AML-193 (cell line): ENCODE measurements at places on chromosomes 1 and 21.

- peak; percentile 57 for DNase-seq
These were observed at the start of gene GFI1 for GRCh38 chr1:92486251-92487077. TSS of gene GFI1 (minus strand) at chr1:92486925. CDS start at chr1:92483487, 3,438 bp downstream.

- DNase-seq: no peak
These were observed 14.9 kb upstream of the MED18 start for GRCh38 chr1:28313702-28314546.

GRCh38 chr1:201633297-201633696, 94.4 kb downstream of the NAV1 start:
- DNase-seq: no peak

GRCh38 chr1:16215882-16216753, 3.7 kb upstream of the ARHGEF19 start:
- DNase-seq: no peak

GRCh38 chr1:86704972-86705664, 742 bp downstream of the SH3GLB1 start:
- DNase-seq: peak; percentile 39

DNA sequence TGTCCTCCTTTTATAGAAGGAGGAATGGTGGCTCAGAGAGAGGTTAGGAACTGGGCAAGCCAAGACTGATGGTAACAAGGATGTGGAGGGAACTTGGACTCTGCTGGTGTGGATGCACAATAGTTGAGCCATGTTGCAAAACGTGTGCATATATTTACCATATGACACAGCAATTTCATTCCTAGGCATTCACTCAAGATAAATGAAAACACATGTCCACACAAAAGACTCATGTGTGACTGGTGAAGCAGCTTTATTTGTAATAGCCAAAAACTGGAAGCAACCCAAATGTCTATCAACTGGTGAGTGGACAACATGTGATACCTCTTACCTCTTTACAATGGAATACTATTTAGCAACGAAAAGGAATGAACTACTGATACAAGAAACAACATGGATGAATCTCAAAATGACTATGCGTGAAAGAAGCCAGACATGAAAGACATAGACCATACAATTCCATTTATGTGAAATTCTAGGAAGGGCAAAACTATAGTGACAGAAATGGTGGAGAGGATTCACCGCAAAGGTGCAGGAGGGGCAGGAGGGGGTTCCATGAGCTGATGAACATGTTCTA, 36.2 kb downstream of the CAMK2N1 start:
- no peak for DNase-seq

DNA sequence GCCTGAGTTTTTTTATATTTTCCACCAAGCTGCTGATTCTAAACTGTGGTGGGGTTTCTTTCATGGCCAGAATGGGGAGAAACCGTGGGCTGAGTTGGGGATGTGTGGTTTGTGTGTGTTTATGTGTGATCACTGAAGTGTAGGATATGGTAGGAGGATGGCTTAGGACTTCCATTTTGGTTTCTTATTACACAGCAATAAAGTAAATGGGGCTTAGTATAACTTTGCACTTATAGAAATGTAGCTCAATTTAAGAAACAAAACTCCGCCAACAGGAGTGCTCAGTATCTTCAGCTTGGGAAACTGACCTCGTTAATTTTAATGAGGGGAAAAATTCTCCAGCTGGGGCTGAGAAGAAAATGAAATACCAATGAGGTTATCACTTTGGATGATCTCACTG, 77.8 kb downstream of the PBX1 start:
- no peak for DNase-seq

DNA sequence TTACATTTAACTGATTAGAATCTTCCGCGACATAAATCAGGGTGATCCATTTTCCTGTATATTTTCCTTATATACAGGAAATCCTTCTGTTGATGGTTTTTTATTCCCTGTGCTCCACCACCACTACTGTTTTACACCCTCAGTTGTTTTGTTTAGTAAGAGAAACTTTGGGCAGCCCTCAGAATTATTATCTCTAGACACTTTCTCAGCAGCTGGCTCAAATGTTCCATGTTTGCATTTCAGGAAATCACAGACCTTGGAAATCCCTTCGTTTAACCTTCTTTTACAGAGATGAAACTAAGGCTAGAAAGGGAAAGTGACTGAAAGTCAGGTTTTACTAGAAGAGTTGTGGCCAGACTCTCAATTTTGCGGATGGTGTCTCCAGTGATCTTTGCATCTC, 15.2 kb downstream of the ZNF697 start:
- no peak for DNase-seq

GRCh38 chr1:111690306-111690617, 48.9 kb downstream of the INKA2 start:
- DNase-seq: no peak

- DNase-seq: no peak
These were observed 162.7 kb downstream of the IER5 start for GRCh38 chr1:181251001-181251712.

- peak; percentile 17 for DNase-seq
These were observed 37.9 kb downstream of the WDR3 start for GRCh38 chr1:117967477-117967876.

- DNase-seq: no peak
These were observed 29.8 kb upstream of the CACYBP start for GRCh38 chr1:174969977-174970376.

DNA sequence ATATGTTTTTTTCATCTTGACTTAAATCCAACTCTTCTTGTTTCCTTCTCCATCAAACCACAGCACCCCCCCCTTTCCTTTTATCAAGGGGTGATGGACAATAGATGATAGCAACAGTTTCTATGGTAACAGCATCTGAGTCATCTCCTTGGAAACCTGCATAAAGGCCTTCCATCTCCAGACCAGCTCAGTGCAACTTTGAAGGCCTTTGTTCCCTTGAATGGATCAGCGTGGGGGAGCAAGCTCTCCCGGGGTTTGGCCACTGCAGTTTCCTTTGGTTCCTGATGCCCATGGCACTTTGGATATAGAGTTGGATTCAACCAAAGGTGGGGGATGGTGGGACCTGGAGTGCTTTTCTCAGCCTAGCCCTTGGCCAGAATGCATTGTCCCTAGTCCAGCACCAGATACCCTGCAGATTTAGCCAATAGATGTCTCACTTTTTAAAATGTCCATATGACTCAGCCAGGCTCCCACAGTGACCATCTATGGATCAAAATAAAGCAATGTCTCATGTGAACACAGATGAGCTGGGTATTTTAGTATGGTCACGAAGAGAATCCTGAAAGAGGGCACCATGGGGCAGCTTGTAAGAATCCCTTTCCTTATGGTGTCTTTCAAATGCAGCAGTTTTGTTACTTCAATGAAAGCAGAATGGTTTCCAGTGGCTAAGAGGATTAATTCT, 127.7 kb downstream of the SPATA46 start:
- no peak for DNase-seq

- DNase-seq: no peak
These were observed 18.2 kb downstream of the TMEM201 start for GRCh38 chr1:9606948-9607347.

- DNase-seq: no peak
These were observed 11.6 kb downstream of the NTNG1 start for GRCh38 chr1:107152395-107152794.

DNA sequence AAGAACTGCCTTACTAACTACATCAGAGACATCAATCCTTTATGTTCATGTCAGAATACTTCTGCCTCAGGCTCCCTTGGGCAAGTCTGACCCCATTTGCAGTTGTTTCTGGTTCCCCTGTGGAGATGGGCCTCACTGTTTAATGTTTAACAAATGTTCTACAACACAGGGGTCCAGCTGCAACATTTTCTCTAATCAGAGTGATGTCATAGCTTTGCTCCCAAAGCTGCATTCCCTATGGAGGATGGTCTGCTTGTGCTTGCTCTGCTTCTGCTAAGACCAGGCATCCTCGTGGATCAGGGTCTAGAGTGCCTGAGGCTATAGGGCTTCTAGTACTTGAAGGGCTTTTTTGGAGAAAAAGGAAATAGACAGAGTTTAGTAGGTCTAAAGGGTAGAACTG, 1071.2 kb downstream of the TTLL7 start:
- no peak for DNase-seq

DNA sequence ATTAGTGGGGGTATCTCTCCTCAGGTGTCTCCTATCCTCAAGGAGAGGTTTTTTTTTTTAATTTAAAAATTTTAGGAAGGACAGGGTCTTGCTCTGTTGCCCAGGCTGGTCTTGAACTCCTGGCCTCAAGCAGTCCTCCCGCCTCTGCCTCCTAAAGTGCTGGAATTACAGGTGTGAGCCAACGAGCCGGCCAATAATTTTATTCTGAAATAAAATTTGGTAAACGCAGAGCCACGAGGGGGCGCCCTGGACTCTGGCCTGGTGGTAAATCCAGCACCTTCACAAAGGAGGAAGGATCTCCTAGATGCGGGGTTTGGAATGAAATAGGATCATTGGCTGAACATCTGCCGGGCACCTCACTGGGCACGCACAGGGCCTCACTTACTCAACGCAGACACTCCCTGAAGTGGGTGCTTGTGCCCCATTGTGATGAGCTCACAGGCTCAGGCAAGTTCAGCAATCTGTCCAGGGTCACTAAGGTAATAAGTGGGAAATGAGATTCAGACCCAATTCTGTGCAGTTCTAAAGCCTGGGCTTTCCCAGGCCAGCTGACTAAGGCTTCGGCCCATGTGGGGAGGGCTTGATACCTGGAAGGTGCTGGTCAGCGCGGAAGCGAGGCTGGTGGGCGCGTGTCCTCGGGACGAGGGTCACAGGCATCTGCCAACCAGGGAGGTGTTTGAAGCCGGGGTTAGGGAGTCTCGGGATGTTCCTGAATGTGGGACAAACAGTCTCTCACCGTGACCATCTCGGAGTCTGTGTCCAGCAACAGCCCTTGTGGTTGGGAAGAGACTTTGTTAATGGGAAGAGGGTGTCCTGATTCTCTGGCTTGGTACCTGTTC, 32.7 kb upstream of the ETV3 start:
- no peak for DNase-seq

- DNase-seq: no peak
These were observed 24.2 kb downstream of the PTP4A2 start for GRCh38 chr1:31913968-31914367.

DNA sequence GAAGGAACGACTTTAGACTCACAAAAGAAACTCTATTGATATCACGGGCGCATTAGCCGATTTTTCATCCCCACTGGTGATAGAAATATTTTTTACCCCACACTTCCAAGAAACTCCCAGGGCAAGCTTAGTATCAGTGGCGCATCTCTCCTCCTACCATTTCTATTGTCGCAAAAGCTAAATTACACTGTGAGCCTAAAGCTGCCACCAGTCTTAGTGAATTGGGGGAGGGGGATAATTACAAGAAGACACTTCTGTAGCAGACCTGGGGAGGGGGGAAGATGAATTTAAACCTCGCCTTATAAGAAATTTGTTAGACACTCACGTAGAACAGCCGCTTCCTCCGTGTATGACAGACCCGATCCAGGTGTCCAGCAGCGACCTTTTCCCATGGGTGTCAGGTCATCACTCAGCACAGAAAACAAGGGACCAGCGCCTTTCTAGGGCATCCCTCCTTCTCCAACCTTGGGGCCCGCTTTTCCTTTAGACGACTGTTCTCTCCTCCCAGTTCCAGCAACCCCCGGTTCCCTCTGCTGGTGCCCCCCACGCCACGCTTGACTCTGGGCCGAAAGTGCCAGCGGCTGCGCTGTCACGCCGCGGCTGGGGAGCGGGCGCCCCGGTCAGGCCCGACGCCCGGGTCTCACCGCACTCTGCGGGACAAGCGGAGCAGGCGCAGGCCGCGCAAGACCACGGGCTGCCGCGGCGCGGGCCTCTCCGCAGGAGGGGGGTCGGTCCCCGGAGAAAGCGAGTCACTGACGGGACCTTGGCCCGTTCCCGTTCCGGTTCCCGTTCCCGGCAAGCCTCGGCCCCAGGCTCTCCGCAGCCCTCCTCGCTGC, 821 bp downstream of the PHC2 start:
- DNase-seq: no peak

DNA sequence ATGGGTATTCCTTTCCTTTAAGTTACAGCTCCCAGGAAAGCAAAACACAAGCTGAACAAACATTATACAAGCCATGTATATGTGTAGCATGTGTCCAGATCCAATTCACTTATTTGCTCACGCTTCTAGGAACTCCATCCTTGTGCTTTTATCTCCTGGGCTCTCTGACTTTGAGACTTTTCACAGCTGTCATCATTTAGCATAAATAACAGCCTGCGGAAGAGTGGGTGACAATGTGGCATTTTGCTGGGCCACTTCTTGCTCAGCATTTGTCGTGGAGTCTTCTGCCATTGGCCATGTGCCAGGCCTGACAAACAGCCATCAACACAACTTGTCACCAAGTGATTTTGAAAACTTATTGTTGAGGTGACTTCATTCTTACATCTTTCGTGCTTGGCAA, 164.3 kb downstream of the KIF26B start:
- DNase-seq: no peak

DNA sequence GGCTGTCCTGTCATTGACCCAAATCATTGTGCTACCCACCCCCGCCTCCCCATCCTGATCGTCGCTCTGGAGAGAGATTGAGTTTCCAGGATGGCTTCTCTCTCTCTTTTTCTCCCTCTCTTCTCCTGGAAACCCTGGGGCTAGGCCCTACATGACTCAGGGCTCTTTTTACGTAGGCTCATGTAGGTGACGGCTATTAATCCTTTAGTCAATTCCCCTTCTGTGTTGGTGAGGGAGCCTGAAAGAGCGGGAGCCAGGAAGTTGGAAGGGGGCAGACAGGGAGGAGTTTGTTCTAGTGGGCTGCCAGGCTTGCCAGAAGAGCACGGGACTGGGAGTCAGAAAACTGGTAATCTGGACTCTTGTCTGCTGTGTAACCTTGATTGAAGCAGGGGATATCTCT, 9.7 kb downstream of the ATP2B4 start:
- DNase-seq: no peak

- no peak for DNase-seq
These were observed 87.0 kb upstream of the GALNT2 start for GRCh38 chr1:229980009-229980408.

DNA sequence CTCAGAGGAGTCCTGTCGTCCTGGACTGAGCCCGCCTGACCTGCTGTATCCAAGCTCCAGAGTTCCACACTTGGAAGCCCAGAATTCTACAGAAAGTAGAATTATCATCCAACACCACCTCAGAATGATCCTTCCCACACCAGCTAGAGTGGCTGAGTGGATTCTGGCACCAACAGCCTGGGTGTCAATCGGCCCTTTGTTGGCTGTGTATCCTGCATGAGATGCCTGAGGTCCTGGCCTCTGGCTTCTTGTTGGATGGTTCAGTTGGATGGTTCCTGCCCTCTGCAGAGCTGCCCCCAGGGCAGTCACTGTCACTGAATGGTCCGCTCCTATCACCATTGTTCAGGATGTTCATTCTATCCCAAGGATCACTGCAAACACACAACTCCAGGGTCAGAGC, 49.8 kb downstream of the PGBD5 start:
- no peak for DNase-seq

- DNase-seq: no peak
These were observed 3.9 kb upstream of the PITHD1 start for GRCh38 chr1:23774174-23774880.

- no peak for DNase-seq
These were observed 121.2 kb downstream of the CDC42BPA start for GRCh38 chr1:227197064-227197463.

- DNase-seq: no peak
These were observed 210.8 kb downstream of the COL11A1 start for GRCh38 chr1:102897557-102897956.
